ENCODE measurements at places on chromosomes 1 and 21.
A peak's percentile ranks its signal among the peaks of the same experiment; 100 is the strongest.

GRCh38 chr1:43512681-43513080 lies 18.0 kb upstream of the PTPRF start:
- no peak for DNase-seq

DNA sequence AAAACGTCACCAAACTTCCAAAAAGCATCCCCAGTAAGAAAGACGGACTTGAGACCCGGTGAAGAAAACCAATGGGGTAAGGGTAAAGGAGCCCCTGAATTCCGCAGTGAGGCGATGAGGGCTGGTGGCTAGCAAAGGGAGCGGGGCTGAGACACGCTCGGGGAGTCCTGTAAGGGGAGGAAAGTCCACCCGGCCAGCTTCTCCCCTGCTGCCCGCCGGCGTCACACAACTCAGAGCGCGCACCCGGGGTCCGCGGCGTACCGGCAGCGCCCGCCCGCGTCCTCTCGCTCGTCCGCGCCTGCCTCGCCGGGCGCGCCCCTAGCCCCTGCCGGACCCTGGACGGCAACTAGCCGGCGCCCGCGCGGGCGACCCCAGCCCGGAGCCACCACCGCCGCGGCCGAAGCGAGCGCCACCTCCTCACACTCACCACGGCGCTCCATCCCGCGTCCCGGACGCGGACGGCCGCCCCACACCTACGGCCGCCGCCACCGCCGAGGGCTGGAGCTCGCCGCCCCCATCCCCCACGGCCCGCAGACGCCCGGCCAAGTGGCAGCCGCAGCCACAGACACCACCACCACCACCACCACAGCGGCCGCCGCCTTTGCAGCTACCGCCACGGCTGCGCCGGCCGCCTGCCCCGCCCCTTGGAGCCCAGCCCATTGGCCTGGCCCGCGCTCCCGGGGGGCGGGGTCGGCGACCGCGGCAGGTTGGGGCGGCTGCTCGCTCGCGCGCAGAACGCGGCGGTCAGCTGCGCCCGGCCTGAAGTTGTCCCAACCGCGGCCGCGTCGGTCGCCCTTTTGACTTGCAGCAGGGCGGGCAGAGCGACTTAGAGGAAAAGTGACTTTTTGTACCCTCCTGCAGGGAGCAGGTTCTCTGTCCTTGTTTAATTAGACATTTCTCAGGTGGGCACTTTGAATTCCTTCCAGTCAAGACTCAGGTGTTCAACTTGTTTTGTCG lies 10.0 kb upstream of the ARHGAP29 start:
- DNase-seq, result peak; percentile 91

DNA sequence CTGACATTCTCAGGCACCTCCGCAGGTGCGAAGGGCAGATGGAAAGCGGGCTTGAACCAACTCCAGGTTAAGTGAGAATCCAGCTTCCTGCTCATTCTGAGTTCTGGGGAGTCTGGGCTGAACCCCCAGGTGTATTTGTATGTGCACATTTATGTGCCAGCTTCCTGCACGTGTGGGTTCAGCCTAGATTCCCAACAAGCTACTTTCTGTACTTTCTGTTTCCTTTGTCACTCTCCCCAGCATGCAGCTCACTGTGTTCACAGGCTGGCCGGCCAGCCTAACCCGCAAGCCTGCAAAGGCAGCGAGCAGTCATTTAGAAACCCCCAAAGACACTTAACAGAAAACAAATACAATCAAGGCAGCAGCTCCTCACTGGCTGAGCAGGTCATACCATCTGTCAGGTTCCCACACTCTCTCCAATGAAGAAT lies 1.3 kb upstream of the IL19 start:
- no peak for DNase-seq

GRCh38 chr1:100320311-100321099 lies 31.8 kb upstream of the CDC14A start:
- DNase-seq, result no peak

DNA sequence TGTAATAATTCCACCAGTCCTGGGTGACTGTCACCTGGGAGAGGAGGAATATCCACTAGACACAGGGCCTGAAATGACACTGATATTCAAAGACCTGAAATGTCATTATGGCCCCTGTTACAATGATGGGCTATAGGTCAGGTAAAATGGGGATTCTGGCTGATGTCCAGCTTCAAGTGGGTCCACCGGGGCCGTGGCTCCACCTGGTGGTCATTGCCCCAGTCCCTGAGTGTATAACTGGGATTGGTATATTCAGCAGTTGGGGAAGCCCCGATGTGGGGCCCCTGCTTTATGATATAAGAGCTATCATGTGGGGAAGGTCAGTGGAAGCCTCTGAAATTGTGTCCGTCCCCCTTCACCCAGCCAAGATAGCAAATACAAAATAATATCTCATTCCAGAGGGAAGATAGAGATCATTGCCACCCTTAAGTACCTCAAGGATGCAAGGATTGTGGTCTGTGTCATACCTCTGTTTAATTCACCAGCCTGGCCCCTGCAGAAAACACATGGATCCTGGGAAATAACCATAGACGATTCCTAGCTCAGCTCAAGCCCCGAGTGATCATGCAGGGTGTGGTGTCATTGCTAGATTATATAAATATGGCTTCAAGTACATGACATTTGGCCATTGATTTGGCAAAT lies 19.4 kb downstream of the PLEKHO1 start:
- peak; percentile 78 for DNase-seq

GRCh38 chr1:155591770-155592169 lies 18.2 kb upstream of the MSTO1 start:
- DNase-seq, result peak; percentile 30

- no peak for DNase-seq
These were observed 74.9 kb downstream of the FASLG start for GRCh38 chr1:172733815-172734214.

DNA sequence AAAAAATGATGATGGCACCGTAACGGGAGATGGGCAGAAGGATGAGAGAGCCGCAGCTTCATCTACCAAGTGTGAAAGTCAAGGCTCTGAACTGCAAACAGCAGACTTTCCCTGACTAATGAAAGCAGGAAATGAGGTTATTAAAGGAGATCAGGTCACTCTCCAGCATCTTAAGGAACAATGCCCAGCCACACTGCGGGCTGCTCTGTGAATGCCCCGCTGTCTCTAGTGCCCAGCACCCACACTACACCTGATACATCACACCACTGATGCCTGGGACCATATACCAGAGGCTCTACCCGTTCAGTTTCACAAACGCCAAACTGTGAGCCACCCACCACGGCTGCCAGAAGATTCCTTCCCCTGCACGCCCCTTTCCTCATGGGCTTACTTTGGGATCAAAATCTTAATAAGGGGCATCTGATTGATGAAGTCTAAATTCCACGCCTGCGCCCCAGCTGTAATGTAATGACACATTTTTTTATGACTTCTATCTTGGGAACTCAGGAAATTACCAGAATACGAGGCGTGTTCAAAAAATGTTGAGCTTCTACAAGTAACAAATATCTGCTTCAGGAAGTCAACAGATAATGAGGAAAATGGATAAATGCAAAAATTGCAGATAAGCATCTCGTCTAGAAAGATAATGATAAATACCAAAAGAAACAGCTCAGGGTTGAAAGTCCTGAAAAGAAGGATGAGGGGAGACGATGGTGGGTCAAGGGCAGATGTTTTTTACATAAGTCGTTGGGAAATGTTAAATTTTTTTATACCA lies 72.0 kb downstream of the MIS18A start:
- DNase-seq, result no peak

GRCh38 chr1:247576514-247576913 lies 11.6 kb upstream of the OR2G2 start:
- DNase-seq, result no peak

GRCh38 chr1:26603856-26604255 lies 74.3 kb downstream of the RPS6KA1 start:
- DNase-seq, result no peak
